ENCODE measurements at places on chromosomes 12 and 14.

GRCh38 chr12:111271674-111272418 is 97.0 kb downstream of the PHETA1 start:
- DNase-seq, result no peak

- DNase-seq, result no peak
Measured at GRCh38 chr14:76827696-76828296, 1.6 kb downstream of the LRRC74A start.

DNA sequence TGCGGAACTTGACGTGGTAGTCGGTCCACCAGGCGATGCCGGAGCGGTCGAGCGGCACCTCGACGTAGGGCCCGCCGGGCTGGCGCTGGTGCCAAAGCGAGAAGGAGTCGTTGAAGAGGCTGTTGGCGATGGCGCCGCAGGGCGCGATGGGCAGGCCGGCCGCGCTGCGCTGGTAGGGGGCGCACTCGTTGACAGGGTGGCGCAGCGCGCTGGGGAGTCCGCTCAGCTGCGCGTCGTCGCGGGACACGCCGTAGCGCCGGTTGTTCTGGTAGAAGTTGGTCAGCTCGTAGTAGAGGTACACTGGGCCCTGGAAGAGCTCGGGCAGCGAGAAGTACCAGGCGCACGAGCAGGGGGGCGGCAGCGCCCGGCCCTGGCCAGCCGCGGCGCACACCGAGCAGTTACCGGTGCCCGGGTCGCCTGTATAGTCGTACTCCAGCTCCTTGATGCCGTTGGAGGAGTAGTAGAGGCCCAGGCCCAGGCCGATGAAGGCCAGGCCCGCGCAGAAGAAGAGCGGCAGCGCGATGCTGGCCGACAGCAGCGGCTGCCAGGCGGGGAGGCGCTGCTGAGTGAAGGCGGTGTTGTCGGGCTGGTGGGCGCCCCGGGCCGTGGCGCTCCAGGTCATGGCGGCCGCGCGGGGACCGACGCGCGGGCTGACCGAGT is 482 bp downstream of the TMEM30B start:
- DNase-seq, result peak; percentile 78

GRCh38 chr12:30877105-30877875 is 49.3 kb upstream of the TSPAN11 start:
- DNase-seq, result no peak

GRCh38 chr12:76152181-76152807 is 67.8 kb upstream of the NAP1L1 start:
- DNase-seq, result no peak

GRCh38 chr12:47141459-47141858 is 61.7 kb upstream of the AMIGO2 start:
- DNase-seq, result no peak

DNA sequence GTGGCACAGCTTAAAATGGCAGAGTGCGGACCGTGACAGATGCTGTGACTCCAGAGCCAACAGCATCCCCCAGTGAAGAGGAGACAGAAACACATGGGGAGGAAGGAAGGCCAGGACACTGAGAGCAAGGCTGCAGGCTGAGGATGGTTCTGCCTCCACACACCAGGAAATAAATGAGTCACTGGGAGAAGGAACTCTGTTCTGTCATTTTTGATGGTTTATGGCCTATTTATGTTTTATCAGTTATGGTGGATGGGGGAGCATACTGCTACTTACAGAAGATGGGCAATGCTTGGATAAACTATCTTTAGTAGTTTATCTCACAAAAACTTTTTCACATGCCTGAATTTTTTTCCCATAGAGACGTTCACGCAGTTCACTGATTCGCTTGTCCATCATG is 33.8 kb downstream of the ZFYVE21 start:
- no peak for DNase-seq

DNA sequence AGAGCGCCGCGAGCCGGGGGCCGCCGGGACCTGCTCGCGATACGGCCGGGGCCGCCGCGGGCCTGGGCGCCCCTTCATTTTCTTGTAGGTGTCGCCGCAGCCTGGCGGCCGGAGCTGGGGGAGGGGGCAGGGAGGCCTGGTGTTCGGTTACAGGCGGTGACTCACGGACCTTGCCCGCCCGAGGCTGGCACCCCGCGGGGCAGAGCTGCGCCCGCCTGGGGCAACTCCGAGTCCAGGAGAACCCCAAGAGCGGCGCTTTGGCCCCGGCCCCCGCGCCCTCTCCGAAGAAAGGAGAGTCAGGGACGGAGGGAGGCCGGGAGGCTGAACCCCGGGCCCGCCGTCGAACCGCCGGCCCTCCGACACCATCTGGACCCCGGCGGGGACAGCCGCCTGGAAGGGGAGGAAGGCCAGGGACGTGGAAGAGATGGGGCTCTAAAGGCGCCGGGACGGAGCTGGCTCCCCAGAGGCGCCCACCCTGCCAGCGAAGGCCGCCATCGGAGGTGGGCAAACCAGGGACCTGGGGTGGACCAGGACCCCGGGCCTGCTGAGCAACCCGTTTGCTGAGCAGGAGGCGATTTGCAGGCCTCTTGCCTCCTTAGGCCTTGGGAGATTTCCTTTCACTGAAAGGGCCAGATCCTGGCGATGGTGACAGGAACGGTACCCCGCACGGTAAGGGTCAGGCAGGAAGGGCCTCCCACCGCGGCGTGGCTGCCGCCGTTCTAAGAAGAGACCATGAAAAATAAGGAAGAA is 843 bp upstream of the NUAK1 start:
- DNase-seq, result peak; percentile 73

- no peak for DNase-seq
Measured at GRCh38 chr12:110508071-110508586, 6.0 kb downstream of the RAD9B start.

- no peak for DNase-seq
Measured at GRCh38 chr14:55884819-55885218, 233.4 kb upstream of the PELI2 start.

- DNase-seq, result no peak
Measured at GRCh38 chr12:13257356-13257875, 60.9 kb downstream of the EMP1 start.

DNA sequence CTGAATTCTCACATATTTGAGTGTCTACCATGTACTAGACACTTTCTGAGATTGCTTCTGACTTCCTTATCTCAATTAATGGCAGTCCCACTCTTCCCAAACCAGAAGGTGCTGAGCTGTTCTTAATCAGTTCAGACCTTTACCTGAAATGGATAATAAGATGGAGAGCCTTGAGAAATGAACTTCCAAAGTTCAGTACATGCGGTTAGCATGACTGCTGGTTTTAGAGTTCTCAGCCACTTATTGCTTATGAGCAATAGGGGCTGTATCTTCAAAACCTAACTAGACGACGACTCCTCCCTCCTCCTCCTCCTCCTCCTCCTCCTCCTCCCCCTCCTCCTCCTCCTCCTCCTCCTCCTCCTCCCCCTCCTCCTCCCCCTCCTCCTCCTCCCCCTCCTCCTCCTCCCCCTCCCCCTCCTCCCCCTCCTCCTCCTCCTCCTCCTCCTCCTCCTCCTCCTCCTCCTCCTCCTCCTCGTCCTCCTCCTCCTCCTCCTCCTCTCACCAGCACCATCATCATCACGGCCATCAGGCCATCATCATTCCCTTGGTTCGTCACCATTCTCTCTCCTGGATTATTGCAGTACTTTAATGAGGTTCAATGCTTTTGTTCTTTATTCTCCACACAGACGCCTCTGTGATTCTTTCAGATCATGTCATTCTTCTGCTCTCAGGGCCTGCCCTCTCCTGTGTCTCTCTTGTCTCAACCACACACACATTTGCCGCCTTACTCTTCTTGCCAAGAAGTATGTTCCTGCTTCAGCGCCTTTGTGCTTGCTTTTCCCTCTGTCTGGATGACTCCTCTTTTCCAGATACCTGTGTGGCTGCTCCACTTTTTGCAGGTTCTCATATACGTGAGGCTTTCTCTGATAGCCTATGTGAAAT is 2.7 kb downstream of the PCNX1 start:
- DNase-seq, result no peak

GRCh38 chr14:97074856-97075255 is 277.7 kb downstream of the VRK1 start:
- DNase-seq, result no peak

- no peak for DNase-seq
Measured at GRCh38 chr12:24839268-24839791, 109.6 kb downstream of the BCAT1 start.

DNA sequence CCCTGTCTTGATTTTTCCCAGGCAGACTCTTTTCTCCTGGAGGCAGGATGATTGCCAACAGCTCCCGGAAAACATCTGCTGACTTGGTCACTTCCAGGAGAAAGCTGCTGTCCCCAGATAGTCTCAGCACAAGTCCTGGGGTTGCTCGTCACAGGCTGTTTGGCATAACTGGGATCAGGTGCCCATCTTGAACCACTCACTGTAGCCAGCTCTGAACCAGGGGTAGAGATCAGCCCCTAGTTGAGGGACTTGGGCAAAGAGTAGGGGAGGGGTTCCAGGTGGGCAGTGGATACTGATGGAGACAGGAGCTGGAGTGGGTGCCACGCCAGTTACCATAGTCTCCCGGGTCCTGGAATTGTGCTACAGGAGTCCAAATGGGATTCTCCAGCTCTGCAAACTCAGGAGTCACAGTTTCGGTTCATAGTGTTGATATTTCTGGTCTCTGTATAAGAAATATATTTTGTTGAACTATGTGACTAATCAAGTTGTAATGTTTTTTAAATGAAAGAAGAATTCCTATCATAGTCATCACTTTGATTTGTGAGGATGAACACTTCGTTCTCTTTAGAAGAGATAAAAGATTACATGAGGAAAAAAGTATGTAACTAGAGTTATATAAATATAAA is 1154.5 kb downstream of the AACS start:
- DNase-seq, result no peak

DNA sequence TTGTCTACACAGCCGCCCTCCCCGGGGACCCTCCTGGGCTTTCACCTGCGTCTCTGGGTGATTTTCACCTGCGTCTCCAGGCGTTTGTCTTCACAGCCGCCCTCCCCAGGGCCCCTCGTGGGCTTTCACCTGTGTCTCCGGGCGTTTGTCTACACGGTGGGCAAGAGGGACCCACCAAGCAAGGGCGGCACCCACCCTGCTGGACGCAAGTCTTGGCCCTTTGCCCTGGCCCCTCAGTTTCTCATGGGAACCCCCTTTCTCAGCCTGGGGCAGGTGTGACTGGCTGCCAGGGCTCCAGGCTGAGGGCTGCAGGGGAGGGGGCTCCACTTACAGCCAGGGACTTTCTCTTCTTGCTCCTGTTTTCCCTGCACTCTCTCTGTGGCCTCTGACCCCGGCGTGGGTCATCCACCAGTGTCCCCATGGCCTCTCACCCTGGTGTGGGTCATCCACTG is 68.6 kb upstream of the GALNT9 start:
- DNase-seq, result no peak

GRCh38 chr12:39931857-39932256 is 174.0 kb downstream of the SLC2A13 start:
- no peak for DNase-seq

GRCh38 chr14:93531644-93532043 is 100.9 kb downstream of the UNC79 start:
- DNase-seq, result no peak

GRCh38 chr12:63075376-63076060 is 75.5 kb downstream of the AVPR1A start:
- DNase-seq, result no peak

- no peak for DNase-seq
Measured at GRCh38 chr12:18750085-18750484, 12.2 kb downstream of the CAPZA3 start.

GRCh38 chr14:20436363-20436755 is 393 bp upstream of the KLHL33 start:
- no peak for DNase-seq

GRCh38 chr14:88547386-88547780 is 7.4 kb downstream of the PTPN21 start:
- no peak for DNase-seq

GRCh38 chr14:24398653-24399446 is at the start of gene NYNRIN:
TSS of gene NYNRIN (plus strand) at chr14:24399003. CDS start at chr14:24399247, 244 bp downstream.
- DNase-seq, result peak; percentile 44

DNA sequence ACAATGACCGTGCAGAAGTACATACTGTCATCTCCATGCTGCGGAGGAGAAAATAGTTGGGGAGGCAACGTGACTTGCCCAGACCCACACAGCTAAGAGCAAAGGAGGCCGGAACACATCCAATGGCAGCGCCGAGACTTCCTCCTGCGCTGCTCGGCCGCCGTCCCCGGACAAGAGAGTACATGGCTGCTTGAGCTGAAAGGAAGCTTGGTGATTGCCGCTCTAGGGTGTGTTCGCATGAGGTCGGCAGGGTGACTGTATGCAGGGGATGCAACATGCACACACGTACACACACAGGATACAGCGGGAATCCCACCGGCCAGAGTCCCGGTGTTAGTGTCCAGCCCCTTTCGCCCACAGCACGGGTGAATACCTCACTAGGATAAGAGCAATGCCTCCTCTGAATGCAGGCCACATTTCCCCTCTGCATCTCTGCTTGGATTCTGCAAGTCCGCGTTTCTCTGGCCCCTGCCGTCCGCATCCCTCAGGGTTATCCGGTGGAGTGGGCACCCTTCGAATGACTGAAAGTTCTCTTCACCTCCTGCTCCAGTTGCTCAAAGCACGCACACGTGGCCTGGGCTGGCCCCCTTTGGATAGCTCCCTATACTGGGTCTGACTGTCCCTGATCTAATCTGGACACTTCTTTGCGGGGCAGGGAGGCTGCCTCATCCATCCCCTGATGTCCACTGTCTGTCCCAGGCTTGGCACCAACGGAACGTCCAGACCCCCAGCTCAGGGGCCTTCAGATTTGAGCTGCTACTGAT is 78.8 kb downstream of the GSC start:
- DNase-seq, result no peak

- no peak for DNase-seq
Measured at GRCh38 chr12:74449872-74450271, 87.8 kb upstream of the ATXN7L3B start.

DNA sequence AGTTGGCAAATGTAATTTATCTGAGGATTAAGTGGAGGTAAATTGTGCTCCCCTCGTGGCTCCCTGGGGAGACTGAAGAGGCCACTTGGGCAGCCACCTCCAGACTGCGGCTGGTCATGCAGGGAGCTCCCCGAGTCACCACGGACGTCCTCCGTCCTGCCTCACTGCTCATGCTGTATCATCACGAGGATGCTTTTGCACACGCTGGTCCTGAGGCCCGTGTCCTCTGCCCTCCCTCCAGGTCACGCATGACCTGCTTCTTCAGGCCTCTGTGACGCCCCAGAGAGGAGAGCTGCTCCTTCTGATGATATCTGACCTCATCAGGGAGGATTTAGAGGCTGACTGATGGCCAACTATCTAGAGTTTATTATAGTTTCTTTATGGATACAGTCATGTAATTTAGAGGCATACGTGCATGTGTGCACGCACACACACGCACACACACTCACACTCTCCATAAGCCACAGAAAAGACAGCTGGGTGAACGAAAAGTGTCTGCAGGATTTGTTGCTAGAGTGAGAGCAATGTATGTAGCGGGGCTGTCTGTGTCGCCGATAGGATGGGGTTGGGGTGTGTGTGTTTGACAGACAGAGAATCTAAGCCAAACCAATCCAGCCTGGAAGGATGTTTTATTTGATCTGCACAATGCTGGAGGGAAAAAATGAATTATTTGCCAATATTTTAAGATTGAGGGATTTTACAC is 160.0 kb downstream of the ADGRD1 start:
- no peak for DNase-seq

GRCh38 chr12:92079054-92079385 is 66.6 kb downstream of the BTG1 start:
- no peak for DNase-seq

- no peak for DNase-seq
Measured at GRCh38 chr14:23359167-23359626, 5.8 kb downstream of the EFS start.

GRCh38 chr14:36940476-36940875 is 231.9 kb downstream of the SLC25A21 start:
- no peak for DNase-seq

- no peak for DNase-seq
Measured at GRCh38 chr12:122184517-122184916, 1.6 kb downstream of the LRRC43 start.

GRCh38 chr14:91009501-91010152 is 50.8 kb downstream of the RPS6KA5 start:
- DNase-seq, result no peak
